Cerebellar cortex (tissue), 1 donor: ENCODE measurements at places on chromosomes 13 and 19.

GRCh38 chr19:51552996-51553725 is 17.9 kb upstream of the ZNF175 start:
- peak; percentile 25 for DNase-seq

- DNase-seq, result no peak
Observed at GRCh38 chr13:98450026-98450425, 126.9 kb downstream of the STK24 start.

DNA sequence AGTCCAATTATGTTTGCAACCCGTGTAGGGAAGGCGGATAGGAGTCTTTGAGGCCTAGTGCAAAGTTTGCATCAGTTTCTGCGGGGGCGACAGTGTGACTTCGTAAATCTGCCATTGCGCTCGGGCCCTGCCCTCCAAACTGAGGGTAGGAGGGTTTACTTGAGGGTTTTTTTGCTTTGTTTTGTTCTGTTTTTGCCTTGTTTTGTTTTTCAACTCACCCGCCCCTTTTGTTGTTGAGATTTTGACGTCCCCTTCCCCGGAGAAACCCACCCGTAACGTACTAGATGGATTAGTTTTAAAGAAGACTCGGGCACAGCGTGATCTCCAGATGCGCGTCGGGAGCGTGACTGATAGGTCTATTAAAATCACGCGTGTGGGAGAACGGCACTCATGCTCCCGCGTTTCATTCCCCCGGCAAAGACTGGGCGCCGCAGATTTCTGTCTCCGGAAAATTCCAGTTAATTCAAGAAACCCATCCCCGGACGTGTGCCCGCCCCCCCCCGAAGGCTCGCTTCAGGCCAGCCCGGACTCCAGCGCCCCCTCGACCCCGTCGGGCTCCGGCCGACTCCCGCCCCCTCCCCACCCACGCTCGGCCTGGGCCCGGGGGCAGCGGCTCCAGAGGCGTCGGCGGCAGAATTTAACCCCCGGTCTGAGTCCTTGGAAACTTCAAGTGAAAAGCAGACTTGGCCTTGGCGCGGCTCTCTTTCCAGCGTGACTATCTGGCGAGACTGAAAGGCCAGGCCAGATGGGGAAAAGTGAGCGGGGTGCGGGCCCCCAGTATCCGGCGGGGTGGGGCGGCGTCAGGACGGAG is 5.0 kb downstream of the SOX1 start:
- DNase-seq, result no peak

DNA sequence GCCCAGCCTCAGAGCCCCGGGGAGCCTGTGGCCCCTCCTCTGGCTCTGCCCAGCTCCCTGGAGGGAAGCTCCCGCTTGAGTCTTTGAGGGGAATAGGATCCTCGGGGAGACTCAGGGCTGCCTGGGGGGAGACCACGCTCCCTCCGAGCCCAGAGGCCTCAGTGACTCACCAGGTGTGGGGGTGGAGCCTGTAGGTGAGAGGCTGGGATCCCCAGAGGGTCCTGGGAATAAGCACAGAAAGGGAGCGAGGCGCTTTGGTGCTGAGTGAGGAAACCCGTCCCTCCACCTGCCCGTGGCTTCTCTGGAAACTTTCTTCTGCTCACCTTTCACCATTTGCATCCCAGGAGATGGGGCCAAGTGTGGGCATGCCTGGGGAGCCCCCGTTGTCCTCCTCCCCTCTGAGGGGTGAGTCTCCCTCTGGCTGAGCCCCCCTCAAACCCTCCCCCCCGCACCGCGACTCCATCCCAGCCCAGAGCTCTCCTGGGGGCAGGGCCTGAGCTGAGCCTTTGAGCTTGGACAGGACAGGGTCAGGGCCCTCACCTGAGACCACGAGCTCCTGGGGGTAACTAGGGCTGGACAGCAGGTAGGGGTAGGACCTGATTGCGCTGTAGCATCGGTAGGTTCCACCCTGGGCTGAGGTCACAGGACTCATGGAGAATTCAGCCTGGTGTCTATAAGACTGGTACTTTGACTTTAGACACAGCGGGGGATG is 2.7 kb downstream of the LILRB5 start:
- DNase-seq, result no peak

DNA sequence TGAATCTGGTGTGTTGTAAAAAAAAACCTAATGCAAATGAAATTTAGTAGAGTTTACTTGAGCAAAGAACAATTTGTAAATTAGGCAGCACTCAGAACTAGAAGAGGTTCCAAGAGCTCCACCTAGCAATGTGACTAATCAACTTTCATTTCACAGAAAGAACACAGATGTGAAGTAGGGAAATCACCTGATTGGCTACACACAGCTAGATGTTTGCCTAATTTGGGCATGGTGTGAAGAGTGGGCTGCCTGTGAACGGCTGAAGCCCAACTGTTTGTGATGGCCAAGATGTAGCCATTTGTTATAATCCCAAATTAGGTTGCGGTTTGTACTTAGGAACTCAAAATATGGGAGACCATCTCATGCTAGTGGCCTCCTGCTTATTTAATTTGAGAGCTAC is 724.4 kb upstream of the SLITRK5 start:
- no peak for DNase-seq

DNA sequence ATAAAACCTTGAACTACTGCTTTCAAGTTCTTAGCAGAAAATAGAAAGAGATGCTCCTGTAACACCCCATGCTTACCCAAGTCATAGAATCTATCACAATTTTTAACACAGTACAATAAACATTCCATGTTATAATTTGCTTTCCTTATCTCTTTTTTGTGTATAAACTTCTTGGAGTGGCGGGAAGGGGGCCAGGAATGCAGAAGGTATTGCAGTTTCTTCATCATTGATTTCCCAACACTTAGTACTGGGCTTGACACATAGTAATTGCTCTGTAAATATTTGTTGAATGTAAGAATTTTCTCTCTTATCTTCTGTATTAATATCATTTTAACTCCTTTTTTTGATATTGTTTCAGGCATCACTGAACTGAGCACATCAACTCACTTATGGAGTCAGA is 535.8 kb downstream of the KCTD12 start:
- no peak for DNase-seq

GRCh38 chr13:66996503-66996902 is 233.6 kb downstream of the PCDH9 start:
- DNase-seq, result no peak

DNA sequence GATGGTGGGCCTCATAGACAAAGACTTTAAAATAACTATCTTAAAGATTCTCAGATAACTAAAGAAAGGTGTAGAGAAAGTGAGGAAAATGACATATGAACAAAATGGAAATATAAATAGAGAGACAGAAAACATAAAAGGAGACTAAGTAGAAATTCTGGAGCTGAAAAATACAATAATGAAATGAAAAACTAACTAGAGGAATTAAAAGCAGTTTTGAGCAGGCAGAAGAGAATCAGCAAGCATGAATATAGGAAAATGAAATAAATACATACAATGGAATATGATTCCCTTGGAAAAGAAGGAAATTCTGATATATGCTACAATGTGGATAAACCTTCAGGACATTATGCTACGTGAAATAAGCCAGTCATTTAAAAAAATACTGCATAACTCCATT is 3.9 kb downstream of the EEF1AKMT1 start:
- DNase-seq, result no peak

- no peak for DNase-seq
Observed at GRCh38 chr13:63128716-63129115, 1713.1 kb upstream of the PCDH20 start.

GRCh38 chr13:103638706-103639105 is 572.5 kb upstream of the SLC10A2 start:
- DNase-seq, result no peak

GRCh38 chr19:16355293-16356043 is 30.8 kb downstream of the KLF2 start:
- DNase-seq, result no peak

DNA sequence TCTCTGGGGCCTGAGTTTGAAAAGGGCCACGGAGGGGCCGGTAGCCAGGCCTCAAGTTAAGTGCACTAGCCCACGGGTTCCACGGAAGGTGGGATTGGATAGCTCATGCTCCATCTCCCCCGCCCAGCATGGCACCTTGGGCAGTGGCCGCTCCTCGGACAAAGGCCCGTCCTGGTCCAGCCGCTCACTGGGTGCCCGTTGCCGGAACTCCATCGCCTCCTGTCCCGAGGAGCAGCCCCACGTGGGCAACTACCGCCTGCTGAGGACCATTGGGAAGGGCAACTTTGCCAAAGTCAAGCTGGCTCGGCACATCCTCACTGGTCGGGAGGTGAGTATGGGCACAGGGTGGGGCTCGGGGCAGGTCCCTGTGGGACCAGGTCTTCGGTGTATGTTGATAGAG is 7.8 kb downstream of the MARK4 start:
- no peak for DNase-seq

DNA sequence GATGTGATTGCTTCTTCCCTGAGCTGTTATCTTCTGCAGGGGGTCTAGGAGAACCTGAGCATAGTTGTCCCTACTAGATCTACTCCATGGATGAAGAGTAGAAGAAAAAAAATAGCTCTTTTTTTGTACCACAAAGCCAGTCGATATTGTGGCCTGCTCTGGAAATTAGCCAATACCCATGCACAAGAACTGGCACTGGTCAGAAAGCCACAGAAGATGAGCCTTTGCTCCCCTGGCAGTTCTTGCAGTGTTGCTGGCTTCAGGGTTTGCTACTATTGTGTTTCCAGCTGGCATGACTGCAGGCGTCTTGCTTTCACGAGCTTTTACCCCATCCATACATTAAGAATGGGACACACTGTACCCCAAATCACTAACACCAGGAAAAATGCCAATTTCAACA is 547.7 kb upstream of the KLF12 start:
- DNase-seq, result peak; percentile 16

DNA sequence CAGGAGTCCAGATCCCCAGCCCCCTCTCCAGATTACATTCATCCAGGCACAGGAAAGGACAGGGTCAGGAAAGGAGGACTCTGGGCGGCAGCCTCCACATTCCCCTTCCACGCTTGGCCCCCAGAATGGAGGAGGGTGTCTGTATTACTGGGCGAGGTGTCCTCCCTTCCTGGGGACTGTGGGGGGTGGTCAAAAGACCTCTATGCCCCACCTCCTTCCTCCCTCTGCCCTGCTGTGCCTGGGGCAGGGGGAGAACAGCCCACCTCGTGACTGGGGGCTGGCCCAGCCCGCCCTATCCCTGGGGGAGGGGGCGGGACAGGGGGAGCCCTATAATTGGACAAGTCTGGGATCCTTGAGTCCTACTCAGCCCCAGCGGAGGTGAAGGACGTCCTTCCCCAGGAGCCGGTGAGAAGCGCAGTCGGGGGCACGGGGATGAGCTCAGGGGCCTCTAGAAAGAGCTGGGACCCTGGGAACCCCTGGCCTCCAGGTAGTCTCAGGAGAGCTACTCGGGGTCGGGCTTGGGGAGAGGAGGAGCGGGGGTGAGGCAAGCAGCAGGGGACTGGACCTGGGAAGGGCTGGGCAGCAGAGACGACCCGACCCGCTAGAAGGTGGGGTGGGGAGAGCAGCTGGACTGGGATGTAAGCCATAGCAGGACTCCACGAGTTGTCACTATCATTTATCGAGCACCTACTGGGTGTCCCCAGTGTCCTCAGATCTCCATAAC is at the start of gene APOE:
TSS of gene APOE (plus strand) at position 360 of the 724 bp plus-strand sequence. CDS start 829 bp downstream, outside the sequence.
- peak; percentile 80 for DNase-seq

- DNase-seq, result no peak
Observed at GRCh38 chr13:106602178-106602577, 34.2 kb upstream of the ARGLU1 start.

GRCh38 chr13:91398413-91399188 is at the start of gene GPC5:
Gene GPC5 (plus strand): TSS chr13:91398621.
- peak; percentile 14 for DNase-seq

- peak; percentile 49 for DNase-seq
Observed at GRCh38 chr19:42038666-42039065, 31.3 kb downstream of the GRIK5 start.

GRCh38 chr19:10079031-10079453 is 7.1 kb upstream of the SHFL start:
- no peak for DNase-seq

- peak; percentile 11 for DNase-seq
Observed at GRCh38 chr13:32206097-32206740, 108.9 kb downstream of the ZAR1L start.

DNA sequence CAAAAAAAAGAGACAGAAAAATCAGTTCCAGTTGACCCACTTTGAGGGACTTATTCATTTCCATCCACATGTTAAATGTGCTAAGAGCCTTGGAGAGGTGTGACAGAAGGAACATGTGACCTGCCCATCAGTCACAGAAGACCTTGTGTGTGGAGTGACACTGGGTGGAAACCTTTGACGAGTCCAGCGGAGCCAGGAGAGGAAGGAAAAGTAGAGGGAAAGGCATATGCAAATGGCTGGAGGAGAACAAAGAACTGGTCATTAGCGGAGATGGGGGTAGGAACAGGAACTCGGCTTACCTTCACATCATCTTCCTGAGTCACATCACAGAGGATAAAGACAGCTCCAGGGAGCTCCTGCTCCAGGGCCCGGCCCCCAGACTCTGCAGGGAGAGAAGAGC is 2.3 kb downstream of the HSD17B14 start:
- DNase-seq, result no peak

DNA sequence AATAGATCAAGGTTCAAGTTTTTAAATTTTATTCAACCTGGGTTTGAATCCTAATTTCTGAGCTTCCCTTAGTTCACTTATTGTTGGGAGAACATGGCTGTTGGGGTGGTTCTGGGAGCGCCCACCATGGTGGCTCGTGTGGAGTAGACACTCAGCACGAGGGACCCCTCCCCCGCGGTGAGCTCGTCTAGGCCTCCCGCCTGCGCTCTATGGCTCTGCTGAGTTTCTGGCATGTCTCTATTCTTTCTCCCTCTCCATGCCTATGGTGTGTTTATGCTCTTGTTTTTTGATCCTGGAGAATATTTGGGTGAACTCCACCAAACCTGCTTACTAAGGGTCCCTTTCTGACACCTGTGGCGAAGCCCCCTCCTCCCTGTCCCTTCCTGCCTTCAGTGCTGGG is 1.6 kb upstream of the EPN1 start:
- no peak for DNase-seq

GRCh38 chr13:67238277-67238859 is 8.2 kb upstream of the PCDH9 start:
- peak; percentile 53 for DNase-seq

DNA sequence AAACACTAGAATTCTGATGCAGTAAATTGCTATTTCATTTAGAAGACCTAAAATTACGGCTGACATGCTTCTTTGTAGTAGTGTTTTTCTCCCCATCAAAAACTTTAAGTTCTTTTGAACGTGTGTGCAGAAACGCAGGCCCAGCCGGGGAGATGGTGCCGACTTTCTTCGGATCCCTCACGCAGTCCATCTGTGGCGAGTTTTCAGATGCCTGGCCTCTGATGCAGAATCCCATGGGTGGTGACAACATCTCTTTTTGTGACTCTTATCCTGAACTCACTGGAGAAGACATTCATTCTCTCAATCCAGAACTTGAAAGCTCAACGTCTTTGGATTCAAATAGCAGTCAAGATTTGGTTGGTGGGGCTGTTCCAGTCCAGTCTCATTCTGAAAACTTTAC is 98.3 kb downstream of the TNFRSF19 start:
- DNase-seq, result no peak
